ENCODE measurements at places on chromosomes 5 and 9.

DNA sequence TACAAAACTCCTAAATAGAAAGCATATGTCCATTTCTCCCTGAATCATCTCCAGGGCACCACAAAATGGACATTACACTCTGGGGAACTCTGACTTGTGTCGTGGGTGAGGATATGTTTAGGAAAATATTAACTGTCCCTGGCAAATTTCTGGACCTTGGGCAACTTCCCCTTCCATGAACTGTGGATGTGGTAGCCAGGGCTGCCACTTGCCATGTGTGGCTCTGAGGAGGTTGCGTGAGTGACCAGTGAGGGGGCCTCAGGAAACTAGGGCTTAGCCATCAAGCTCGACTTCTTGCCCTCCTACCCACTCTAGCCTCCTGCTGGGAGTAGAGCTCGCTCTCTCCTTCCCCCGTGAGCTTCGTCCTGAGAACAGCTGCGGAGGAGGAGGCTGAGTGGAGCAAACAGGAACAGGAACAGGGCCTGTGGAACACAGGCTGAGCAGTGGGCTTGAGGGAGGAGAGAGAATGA, 13.8 kb upstream of the STC2 start:
- no peak for DNase-seq

- DNase-seq: no peak
Observed at GRCh38 chr5:39190311-39191102, 28.9 kb downstream of the FYB1 start.

GRCh38 chr9:131732061-131732526, 7.8 kb downstream of the RAPGEF1 start:
- peak; percentile 88 for DNase-seq

DNA sequence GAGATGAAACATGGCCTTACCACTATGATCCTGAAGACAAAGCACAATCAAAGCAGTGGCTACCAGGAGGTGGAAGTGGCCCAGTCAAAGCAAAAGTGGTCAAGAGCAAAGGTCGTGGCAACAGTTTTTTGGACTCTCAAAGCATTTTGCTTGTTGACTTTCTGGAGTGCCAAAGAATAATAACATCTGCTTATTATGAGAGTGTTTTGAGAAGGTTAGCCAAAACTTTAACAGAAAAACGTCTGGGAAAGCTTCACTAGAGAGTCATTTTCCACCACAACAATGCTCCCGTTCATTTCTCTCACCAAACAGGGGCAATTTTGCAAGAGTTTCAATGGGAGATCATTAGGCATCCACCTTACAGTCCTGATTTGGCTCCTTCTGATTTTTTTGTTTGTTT, 33.6 kb upstream of the MAMDC2 start:
- DNase-seq: no peak

DNA sequence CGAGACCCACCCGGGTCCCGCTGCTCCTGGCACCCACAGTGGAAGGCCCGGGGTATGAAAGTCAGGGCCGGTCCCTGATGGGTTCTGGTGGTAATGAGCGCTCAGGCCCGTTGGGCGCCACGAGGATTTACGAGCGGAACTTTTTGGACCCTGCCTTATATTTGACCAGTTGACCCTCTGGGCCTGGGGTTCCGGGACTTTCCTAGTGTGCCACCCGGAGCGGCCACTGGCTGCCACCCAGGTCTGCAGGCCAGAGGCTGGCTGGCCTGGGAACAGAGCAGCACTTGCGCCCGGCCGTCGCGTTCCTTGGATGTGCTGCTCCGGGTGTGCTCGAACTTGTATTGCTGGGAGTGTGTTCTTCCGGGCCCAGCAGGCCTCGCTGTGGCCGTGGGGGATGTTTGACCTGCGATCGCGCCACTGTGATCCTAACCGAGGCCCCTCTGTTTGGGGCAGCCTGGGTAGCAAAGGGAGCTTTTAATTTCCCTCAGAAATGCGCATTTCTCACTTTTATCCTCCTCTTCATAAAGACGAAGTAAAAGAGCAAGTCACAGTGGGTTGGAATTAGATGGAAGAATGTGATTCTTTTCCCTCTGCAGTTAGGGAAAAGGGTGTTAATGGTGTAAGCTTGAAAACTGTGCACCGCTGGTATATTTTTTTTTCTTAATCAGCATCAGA, 1.2 kb downstream of the F2RL1 start:
- no peak for DNase-seq

GRCh38 chr5:71828291-71829040, 109.4 kb downstream of the CARTPT start:
- DNase-seq: no peak

GRCh38 chr9:137294091-137294680, 7.9 kb downstream of the NRARP start:
- DNase-seq: peak; percentile 59

DNA sequence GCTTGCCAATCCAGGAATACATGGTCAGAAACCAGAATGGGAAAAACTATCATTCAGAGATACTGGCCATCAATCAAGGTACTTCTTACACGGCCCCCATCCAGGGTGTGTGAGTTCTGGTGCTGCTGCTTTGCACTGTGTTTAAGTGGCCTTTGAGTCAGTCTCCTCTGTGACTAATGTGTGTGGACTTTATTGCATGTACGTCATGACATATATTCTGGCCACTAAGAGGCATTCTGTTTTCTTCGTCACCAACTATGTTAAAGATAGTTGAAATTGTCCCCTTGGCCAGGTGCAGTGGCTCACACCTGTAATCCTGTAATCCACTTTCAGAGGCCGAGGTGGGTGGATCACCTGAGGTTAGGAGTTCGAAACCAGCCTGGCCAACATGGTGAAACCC, 8.5 kb downstream of the EXOSC3 start:
- peak; percentile 14 for DNase-seq

GRCh38 chr5:155088811-155089210, 75.3 kb downstream of the KIF4B start:
- DNase-seq: no peak

DNA sequence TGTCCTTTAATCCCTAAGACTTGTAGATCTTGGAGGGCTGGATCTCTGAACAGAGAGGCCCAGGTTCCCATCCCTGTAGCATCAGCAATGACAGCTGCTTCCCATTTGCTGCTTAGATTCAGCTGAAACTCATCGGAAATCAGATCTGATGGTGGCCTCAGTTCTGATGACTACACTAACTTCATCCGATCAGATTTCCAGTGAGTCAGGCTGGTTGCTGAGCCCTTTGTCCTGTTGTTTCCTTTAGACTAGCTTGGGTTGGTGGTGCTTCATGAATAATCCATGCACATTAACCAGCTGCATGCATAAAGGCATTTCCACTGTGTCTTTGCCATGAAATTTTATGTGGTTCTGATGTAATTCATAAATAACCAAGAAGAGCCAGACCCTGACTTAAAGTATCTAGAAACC, 195.2 kb upstream of the TUT7 start:
- DNase-seq: peak; percentile 13

DNA sequence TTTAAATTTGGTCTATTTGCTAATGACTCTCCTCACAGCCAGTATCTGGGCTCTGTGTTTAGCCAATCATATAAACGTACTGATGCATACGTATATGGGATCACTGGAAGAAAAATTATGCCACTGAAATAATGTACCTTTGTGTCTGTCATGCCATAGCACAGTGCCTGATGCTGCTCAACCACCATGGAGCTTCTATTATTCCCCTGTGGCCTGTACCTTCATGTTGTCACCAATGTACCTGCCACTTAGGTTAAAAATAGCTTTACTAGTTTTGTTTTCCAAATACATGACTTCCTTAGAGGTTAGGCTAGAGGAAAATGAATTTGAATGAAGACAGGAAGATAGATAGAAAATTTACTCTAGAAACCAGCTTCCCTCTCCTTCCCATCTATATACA, 34.6 kb downstream of the HACD4 start:
- no peak for DNase-seq

- no peak for DNase-seq
Observed at GRCh38 chr5:85967681-85968080, 650.1 kb upstream of the COX7C start.

GRCh38 chr5:136963504-136963903, 535.6 kb downstream of the SPOCK1 start:
- DNase-seq: no peak

- peak; percentile 20 for DNase-seq
Observed at GRCh38 chr5:17094830-17095229, 122.6 kb upstream of the BASP1 start.

- peak; percentile 8 for DNase-seq
Observed at GRCh38 chr5:56480705-56481427, 247.7 kb upstream of the ANKRD55 start.

- DNase-seq: peak; percentile 23
Observed at GRCh38 chr9:99231711-99232110, 9.6 kb downstream of the SEC61B start.

DNA sequence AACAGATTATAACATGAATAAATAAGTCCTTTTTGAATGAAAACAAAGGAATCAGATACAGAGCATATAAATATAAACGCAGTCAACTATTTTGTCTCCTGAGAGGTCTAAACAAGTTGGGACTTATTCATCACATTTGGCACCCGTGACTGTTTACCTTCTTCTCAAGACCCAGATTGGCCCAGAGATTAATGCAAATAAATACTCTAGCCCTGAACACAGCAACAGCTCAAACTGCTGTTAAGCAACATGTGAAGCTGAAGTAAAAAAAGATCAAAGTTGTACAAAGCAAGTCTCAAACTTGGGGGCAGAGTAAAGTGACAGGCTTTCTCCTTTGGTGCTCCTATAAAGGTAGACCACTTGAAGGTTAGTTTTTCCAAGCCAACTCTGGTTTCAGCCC, 95.0 kb upstream of the NR5A1 start:
- DNase-seq: peak; percentile 66

GRCh38 chr9:127027694-127028093, 94.7 kb downstream of the ANGPTL2 start:
- peak; percentile 6 for DNase-seq

- peak; percentile 5 for DNase-seq
Observed at GRCh38 chr9:4138180-4138579, 161.7 kb downstream of the GLIS3 start.

DNA sequence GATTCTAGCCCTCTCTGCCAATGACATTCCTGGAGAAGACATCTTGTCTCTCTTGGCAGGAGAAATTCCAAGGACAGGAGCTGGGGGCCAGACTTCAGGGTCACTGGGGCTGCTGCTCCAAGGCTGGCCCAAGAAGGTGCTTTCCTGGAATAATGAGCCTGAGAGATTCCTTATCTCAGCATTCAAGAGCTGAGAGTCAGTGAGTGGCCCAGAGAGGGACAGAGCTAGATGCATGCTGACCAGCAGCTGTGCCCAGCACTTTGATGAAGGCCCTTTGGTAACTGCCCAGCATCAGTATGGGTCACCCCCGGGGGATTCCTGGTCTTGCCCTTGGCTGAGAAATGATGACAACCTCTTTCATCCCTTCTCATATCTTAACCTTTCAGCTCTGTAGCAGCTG, 47.7 kb upstream of the CTNNA1 start:
- no peak for DNase-seq

DNA sequence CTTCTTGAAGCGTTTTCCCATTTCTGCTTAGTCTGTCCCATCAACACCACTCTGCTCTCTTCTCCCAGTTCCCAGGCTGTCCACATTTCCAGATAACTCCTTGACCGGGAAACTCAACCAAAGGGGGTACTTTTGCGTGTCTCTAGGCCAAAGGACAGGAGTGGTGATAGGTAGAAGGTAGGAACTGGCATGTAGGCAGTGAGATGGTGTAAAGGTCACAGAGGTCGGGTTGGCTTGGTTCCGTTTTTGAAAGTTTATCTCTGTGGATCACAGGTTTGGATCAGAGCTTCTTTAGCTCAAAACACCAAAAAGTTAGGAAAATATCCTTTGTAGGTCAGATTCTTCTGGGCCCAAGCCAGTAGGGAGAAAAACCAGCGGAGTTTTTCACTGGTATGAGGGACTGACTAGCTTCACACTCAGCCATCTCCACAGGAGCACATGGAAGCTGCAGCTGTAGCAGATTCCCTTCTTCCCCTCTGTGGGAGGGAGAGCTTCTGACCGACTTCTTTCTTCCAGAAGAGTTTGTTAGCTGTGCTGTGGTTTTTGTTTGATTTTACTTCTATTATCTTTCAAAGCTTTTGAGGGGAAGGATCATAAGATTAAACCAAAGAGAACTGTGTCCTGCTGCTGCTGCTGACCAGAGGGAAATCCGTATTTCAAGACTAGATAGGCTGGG, 98.4 kb upstream of the DMRT1 start:
- DNase-seq: no peak

GRCh38 chr9:93827545-93828330, 127.4 kb downstream of the BARX1 start:
- peak; percentile 31 for DNase-seq

GRCh38 chr9:12629067-12629466, 64.1 kb upstream of the TYRP1 start:
- DNase-seq: no peak

DNA sequence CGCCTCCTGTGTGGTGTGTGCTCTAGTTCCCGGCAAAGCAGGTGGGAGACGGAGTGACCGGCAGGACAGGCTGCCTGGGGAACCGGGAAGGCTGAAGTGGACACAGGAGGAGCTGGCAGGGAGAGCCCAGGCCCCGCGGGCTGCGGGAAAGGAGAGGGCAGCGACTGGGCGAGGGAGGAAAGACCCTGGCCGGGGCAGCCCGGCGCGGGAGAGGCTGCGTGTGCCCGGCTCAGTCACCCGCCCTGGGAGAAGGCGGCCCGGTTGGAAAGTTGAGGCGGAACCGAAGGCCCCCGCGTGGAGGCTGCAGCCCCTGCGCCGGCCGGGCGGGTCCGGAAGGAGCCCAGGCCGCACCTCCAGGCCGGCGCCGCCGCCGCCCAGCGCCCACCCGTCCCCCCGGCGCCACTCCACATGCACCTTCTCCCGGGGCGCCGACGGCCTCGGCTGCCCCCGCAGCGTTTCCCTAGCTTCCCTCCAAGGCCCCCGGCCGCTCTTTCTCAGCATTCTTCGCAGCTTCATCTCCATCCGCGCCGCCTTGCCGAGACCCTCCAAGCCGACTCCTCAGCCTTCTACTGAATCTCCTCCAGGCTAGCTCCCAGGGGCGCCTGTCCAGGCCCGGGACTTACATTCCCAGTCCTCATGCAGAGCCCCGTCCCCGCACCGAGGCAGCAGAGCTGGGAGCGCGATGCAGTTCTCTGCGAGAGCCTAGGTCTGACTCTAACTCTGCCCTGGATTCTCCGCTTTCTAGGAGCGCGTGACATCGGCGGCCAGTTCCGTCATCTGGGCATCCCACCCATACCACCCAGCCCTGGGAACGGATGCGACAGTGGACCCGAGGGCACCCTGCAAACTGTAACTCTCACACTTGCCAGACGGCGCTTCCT, 152.0 kb downstream of the ERCC6L2 start:
- no peak for DNase-seq

DNA sequence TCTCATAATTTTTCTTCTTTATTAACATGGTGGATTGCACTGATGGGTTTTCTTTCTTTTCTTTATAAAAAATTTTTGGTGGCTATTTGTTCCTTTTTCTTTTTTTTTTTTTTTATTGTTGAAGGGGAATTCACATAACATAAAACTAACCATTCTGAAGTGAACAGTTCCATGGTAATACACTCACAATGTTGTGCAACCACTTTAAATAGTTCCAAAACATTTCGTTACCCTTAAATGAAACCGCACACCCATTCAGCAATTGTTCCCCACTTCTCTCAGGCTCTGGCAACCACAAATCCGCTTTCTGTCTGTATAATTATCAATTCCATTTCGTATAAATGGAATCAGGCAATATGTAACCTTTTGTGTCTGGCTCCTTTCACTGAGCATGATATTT, 11.7 kb upstream of the SETX start:
- DNase-seq: no peak

Measured in MCF 10A (cell line).